Stimulated activated CD4-positive, alpha-beta T cell treated with anti-CD3 and anti-CD28 coated beads, Interleukin-1b, Interleukin-23, amount 100 ng/mL, for 24 hours (primary cell): ENCODE measurements at places on chromosomes 2 and 18.

GRCh38 chr2:45009928-45010701, 863 bp upstream of the SIX2 start:
- DNase-seq = no peak

GRCh38 chr2:85981579-85982247, 92.9 kb upstream of the ST3GAL5 start:
- DNase-seq = no peak

GRCh38 chr2:210429403-210430137, 47.0 kb downstream of the LANCL1 start:
- no peak for DNase-seq

DNA sequence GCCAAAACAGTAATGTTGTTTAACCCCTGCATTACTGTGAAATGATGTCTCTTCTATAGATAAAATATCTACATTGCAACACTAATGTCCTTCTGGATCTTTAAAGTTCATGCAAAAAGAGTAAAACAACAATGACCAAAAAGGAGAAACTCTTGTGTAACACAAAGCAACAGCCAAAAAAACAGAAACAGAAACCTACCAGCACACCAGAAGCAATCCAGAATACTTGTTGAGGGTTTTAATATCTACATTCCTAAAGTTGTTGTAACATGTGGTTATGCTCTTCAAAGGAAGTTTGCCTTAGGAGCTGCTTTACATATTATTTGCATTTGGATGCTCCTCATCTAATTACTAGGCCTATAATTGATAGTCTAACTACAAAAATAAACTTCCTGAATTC, 157.2 kb downstream of the BABAM2 start:
- DNase-seq = no peak

DNA sequence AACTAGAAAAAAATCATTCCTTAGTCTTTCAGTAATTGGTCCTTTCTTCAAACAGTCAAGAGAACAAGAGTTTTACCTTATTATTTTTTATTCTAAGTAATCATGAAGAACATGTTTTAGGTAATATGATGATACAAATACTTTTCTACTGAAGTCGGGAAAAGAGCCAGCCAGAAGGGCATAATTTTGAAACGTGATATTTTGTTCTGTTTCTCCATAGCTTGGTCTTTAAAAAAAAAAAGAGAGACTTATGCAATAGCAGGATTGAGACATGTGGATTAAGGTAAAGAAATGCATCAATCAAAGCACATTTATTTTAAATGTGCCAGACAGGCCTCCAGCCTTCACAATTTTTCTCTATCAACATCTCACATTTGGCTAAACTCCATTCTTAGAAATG, 1016.8 kb downstream of the CNTNAP5 start:
- no peak for DNase-seq

DNA sequence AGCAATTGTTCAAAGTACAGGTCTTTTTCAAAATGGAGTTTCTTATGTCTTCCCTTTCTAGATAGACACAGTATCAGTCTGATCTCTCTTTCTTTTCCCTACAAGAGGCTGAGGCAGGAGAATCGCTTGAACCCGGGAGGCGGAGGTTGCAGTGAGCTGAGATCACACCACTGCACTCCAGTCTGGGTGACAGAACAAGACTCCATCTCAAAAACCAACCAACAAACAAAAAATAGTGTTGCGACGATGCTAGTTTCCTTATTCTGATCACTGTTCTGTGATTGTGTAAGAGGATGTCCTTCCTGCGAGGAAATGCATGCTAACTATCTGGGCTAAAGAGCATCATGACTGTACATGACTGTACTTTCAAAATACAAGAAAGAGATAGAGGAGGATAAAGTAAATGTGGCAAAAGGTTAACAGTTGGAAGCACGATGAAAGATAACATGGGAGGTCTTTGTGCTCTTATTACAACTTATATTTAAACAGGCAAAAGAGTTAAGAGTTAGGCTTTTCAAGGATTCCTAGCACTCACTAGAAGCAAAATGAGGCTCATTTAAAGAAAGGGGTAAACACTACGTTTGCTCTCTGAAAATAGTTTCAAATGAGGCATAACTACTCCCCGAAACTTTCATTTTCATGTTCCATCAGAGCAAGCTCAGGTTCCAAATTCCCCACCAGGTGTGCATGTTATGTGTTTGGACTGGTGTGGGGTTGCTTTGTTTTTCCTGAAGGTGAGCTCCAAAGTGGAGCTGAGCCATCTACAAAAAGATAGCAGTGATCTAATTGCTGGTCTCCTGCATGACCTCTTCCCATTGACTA, 23.8 kb downstream of the SOWAHC start:
- DNase-seq = no peak

GRCh38 chr18:24756385-24756784, 295.9 kb downstream of the HRH4 start:
- DNase-seq = no peak

GRCh38 chr2:235723371-235723770, 229.5 kb downstream of the AGAP1 start:
- DNase-seq = no peak

DNA sequence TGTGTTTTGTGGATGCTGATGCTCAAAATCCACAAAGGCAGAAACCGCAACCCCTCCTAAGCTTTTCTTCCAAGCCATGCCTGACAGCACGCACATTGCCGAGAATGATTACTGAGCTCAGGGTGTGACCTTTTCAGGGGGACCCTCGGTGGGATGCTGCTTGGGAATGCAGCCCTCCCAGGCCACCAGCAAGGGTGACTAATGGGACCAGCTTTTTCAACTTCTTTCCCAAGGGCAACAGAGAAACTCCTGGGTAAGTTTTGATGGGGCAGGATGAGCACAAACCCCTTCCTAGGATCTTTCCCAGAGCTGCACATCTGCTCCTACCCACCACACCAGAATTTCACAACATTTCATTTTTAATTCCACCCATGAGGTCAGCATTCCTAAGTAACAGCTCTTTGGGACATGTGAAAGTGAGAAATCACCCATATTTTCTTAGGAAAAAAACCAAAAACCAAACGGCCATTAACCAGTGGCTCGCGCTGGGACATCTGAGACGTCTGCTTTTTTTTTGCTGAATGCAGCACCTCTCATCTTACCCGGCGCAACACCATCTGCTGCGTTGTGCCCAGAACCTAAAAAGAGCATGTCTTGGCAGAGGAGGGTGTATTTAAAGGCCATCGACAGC, 119.0 kb downstream of the ARL4C start:
- no peak for DNase-seq

DNA sequence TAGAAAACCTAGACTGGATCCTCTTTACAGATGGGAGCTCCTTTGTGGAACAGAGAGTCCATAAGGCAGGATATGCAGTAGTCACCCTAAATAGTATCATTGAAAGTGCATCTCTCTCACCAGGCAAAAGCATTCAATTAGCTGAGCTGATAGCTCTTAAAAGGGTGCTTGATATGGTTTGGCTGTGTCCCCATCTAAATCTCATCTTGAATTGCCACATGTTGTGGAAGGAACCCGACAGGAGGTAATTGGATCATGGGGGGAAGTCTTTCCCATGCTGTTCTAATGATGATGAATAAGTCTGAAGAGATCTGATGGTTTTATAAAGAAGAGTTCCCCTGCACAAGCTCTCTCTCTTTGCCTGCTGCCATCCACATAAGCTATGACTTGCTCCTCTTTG, 96.2 kb upstream of the RMP24 start:
- DNase-seq = no peak

DNA sequence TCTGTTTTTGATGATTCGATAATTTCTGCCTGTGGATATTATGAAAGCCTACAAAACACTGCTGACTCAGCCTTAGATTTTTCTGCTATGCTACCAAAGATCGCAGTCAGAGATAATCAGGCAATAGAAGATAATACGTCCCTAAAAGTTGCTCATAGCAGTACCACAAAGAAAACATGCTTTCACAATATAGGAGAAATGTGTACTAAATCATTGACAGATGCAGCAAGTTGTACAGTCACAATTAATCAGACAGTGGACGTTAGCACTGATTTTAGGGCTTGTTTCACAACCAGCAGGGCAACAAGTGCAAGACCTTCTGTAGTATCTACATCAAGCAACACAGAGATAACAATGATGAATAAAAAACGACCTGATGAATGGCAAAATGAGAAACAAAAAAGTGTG, 19.5 kb downstream of the RBM44 start:
- no peak for DNase-seq

DNA sequence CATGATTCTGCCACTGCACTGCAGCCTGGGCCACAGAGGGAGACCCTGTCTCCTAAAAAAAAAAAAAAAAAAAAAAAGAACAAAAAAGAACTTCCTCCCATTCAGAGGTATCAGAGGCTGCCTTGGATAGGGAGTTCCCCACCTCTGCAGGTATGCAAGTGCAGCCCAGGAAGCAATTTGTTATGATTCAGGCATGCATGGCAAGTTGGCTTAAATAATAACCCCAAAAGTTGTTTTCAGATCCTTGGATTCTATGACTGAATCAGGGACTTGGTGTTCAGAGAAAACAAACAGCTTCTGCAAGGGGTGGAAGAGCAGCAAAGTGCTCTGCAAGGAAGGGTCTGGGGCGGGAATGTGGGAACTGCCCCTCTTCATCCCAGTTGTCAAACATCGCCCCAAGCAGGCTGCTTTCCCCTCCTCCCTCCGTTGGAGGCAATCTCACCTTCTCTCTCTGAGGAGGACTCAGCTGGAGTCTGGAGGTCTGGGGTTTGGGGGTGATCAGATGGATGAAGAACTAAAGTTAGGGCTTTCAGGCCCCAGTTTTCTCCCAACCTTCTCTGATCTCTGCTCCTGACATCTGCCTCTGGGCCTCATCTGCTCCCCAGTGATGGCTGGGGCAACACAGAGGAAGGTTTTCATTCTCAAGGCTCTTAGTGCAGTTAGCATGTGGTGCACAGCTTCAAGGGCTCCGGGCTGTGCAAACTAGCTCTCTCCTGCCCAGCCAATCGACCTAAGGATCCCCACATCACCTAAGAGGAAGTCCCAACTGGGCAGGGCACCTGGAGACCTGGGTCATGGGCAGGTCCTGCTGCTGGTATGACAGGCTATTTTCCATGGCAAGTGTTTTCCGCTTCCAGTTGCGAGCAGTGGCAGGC, 3.5 kb upstream of the GDF7 start:
- DNase-seq = no peak

GRCh38 chr2:177169810-177170514, 42.6 kb upstream of the HNRNPA3 start:
- DNase-seq = no peak

GRCh38 chr2:113846429-113846828, 43.5 kb upstream of the ACTR3 start:
- DNase-seq = no peak

DNA sequence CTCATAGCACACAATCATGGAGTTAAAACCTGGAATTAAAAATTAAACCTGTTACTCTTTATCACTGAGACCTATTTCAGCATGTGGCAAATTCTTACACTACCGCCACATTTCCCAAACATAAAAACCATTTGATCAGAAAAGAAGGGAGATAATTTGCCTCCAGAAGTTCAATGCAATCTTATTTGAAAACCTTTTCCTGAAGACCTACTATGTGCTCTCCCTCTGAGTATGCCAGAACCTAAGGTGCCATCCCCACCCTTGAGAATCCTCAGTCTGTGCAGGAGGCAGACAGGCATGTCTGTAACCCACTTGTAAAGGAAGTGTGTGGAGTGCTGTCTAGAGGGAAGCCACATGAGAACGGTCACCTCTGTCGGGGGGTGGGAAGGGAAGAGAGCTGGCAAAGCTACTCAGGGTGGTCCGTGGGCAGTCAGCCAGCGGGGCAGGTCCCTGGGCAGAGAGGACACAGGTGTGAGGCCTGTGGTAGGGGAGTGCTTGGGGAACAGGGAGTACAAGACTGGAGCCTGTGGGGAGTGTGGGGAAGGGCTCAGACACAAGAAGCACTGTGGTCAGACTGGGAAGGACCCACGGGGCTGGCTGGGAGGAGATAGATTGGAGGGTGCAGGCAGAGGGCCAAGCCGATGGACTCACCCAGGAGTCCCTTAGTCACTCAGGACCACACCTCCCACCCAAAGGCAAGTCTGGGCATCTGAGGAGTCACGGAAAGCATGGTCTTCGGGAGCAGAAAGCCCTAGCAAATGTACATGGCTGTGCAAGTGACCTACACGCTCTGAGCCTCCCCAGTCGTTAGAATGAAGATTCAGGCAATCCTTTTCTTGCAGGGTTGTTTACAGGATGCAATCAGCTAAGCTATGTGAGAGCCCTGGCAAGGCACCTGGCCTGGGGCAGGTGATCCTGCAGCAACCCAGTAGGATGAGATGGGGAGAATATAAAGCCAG, 22.8 kb downstream of the CRACDL start:
- DNase-seq = no peak

DNA sequence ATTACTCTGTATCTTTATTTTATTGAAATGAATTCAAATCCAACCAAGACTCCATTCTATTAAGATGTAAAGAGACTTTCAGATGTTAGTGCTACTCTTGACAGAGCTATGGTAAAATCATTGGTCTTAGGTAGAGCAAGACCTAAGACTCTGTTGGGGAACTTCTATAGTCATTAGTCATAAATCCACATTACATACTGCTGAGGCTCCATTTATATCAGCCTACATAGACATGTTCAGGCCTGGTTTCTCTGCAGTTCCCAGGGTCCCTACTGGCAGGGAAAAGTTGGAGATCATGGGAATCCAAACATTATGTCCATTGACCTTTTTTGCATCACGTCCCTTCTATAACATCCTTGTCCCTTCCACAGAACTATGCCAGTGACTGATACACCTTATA, 580.4 kb upstream of the ZEB2 start:
- no peak for DNase-seq

- no peak for DNase-seq
Measured at GRCh38 chr2:208334230-208334629, 68.2 kb downstream of the PIKFYVE start.

DNA sequence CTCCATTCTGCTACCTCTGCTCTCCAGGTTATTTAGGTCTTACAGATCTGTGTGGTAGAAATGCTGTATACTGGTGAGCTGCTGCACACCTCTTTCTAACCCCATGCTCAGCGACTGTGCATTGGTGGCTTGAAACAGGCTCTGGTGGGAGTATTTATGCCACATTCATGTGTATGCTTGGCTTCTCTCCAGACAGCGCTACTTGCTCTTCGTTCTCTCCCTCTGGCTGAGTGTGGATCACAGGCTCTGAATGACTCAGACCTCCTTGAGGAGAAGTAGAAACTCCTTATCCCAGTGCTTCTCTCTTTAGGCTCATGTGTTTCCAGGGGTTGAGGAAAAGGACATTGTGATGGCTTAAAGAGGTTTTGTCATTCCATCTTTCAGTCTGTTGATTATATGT, 54.9 kb downstream of the FHOD3 start:
- DNase-seq = no peak
